NCI-H526 (cell line): ENCODE measurements at places on chromosomes 5 and 9.
A peak's percentile ranks its signal among the peaks of the same experiment; 100 is the strongest.

- DNase-seq = no peak
Measured at GRCh38 chr9:107425101-107426025, 64.2 kb downstream of the KLF4 start.

DNA sequence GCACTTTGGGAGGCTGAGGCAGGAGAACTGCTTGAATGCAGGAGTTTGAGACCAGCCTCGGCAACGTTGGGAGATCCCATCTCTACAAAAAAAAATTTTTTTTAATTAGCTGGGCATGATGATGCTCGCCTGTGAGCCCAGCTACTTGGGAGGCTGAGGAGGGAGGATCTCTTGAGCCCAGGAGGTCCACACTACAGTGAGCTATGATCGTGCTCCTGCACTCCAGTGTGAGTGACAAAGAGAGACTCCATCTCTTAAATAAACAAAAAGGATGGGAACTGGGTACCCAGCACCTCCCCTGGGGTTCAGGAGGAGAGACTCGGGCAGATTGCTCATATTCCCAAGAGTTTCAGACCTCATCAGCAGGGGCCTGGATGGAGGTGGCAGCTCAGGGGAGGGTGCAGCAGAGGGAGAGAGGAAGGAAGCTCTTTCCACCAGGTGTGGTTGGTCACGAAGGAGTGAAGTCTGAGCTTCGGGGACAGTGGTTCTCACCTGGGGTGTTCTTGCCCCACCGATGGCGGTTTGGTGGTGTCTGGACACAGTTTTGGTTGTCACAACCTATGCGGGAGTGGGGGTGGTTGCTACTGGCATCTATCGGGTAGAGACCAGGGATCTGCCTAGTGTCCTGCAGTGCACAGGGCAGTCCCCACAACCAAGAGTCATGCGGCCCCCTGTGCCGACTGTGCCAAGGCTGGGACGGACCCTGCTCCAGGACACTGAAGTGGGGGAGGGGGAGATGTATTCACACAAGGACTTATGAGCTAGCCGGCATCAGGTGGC, 72.7 kb downstream of the ANKRD33B start:
- DNase-seq = no peak

DNA sequence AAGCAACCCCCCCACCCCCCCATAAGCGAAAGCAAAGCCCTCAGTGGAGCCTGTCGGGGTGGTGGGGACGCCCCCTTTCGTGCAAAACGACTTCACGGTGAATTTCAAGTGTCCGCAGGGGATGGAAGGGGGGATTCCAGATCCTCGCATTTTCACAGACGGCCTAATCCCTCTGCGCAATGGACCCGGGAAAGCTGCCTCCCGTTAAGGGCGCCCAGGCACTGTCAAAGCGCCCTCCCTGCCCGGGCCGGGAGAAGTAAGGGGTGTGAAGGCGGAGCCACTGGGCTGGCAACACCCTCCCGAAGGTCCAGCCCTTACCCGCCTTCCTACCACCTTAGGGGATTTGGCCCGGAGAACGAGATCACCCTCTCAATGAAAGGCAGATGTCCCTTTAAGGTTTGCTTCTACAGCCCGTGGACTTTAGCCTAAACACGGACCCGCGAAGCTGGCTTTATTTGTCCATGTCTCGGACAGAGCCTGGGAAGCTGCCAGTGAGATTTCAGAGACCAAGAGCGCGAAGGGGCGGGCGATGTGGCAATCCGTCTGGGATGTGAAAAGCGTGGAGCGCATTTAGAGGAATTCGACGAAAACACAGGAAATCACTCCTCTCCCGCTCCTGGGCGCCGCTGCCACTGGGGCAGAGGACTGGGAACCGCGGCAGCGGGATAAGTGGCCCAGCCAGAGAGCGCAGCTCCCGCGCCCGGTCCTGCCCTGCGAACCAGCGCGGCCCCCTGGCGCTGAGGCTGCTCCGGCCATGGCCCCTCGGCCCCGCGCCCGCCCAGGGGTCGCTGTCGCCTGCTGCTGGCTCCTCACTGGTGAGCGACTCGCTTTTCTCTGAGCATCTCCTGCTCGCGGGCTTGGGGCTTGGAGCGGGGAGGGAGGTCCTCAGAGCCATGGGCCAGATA, at the start of the genes ITGA1 and PELO:
TSS of gene ITGA1 (plus strand) at position 317 of the 905 bp plus-strand sequence. CDS start at position 755, 438 bp downstream.
TSS of gene PELO (plus strand) at position 317 of the 905 bp plus-strand sequence. CDS start 12,479 bp downstream, outside the sequence.
- peak; percentile 50 for DNase-seq

GRCh38 chr9:14441976-14442651, 128.2 kb upstream of the NFIB start:
- DNase-seq = no peak

- no peak for DNase-seq
Measured at GRCh38 chr5:145859897-145860296, 12.9 kb downstream of the GRXCR2 start.

DNA sequence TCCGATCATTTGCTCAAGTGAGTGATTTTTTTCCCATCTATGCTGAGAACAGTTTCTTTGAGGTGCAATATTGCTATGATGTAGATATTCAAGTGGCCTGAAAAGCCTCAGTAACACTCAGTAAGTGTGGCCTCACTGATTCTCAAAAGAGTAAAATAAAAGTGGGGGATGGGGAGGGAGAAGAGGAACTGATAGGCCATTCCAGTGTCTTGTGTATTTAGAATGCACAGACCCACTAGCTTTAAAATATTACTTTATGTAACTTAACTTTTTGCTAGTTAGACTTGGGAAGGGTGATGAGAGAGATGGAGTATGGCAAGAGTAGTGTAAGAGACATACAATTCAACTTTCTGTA, 79.5 kb upstream of the ZNF608 start:
- no peak for DNase-seq

DNA sequence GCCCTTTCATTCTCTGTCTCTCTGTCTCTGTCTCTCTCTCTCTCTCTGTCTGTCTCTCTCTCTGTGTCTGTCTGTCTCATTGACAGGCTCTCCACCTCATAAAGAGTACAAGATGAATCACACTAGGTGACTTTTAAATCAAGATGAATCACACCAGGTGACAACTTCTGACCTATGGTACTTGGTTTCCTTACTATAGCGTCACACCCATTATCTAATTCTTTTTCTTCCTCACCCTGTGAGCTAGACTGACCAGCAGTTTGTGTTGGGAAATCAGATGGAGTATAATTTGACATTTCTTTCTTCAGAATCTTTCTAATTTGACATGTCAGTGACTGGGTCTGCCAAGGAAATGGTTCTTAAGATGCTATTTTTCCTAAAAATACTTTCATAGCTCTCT, 232.9 kb downstream of the ARRDC3 start:
- no peak for DNase-seq

GRCh38 chr9:35529161-35529823, 39.4 kb downstream of the RUSC2 start:
- DNase-seq = no peak

DNA sequence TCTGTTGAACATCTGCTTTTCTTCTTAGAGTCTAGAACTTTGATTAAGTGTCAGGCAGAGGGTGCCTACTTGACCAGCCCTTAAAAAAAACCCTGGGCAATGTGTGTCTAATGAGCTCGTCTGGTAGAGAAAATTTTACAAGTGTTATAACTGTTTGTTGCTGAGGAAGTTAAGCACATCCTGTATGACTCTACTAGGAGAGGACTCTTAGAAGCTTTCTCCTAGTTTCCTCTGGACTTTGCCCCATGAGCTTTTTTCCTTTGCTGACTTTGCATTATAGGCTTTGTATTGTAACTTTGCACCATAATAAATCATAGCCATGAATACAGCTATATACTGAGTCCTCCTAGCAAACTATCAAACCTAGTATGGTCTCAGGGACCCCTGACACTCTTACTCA, 39.4 kb downstream of the GNG10 start:
- no peak for DNase-seq

GRCh38 chr5:74556631-74557595, 83.6 kb downstream of the ENC1 start:
- no peak for DNase-seq

DNA sequence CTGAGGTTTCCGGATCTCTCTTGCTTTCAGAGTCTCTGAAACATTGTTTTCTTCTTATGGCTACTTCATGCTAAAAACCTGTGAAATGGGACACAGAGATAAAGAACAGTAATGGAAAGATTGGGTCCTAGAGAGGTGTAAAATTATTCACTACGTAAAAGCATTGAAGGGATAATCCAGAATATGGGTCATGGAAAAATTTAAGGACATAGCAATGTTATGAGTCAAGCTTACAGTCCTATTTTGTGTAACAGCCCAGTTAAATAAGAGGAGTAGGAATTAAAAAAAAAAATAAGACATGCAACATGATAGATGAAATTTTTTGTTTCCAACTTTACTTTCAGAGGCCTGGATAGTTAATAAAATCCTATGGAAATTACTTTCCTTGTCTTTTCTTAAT, 61.9 kb upstream of the ELL2 start:
- DNase-seq = no peak

DNA sequence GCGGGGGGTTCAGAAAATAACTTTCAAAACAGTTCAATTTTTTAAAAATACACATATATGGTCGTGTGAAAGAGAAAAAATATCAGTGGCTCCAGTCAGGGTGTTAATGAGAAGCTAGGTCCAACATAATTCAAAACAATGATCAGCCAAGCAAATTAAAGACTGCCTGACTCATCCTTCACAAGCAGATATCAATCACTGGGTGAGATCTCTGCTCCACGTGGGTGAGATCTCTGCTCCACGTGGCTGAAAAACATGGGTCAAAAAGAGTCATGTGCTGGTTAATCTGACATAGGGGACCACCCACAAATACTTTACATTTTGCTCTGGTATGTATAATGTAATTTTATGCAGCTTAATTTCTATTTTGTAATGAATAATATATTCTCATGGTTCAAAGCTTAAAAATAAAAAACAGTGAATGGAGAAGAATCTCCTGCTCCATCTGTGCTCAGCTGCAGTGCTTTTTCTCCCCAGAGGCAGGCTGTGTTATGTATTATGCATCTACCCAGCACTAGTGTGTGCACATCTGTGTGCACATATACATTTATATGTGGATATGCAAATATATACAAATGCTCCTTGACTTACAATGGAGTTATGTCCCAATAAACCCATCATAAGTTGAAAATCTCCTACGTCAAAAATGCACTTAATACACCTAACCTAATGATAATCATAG, 93.1 kb upstream of the S1PR3 start:
- peak; percentile 37 for DNase-seq

- DNase-seq = no peak
Measured at GRCh38 chr9:118785456-118785855, 583.8 kb downstream of the BRINP1 start.

- DNase-seq = no peak
Measured at GRCh38 chr5:150352244-150353031, 5.1 kb upstream of the TCOF1 start.

DNA sequence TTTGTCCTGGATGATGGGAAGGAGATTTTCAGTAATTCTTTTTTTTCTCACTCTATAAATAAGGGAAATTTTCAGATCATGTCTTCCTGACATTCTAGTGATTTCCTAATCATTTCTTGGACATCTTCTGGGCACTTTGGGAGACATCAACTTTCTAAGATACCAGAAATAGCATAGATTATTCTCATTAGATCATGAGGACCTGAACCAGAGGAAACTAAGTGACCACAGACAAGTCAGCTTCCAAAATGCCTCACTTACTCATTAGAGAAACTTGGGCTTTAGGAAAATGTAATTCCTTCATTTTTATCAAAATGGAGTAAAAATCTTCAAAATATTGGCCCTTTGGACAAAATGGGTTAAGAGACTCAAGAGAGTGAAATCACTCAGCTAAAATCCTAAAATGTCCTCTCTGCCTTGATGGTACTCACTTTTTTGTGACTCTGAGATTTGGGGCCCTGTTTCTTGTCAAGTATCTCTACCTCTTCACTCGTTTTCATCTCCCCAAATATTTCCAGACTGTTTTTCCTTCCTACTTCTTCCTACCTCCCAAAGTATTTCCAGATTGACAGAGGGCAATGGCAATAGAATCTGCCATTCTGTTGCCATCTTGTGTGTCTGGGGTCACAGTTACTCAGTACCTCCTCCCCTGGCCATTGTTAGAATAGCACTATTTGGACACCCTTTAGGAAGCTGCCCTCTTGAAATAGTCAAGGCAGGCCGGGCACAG, 194.5 kb downstream of the NR3C1 start:
- DNase-seq = peak; percentile 6

DNA sequence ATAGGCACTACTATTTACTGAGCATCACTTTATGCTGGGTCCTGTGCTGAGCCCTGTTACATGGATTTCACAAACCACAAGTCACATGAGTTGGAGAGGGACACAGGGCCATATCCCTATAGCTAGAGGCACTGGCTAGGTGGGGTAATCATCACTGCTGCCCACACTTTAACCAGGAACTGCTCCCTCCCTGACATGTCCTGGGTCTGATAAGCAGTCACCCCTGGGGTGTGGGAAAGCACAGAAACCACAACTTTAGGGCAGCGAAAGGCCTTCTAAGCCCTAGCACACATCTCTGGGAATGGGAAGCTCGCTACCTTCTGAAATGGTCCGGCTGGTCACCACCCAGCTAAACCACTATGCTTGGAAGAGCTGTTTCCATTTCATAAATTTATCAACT, 15.0 kb downstream of the TBC1D2 start:
- no peak for DNase-seq

- DNase-seq = peak; percentile 18
Measured at GRCh38 chr9:136342181-136343120, 15.1 kb downstream of the GPSM1 start.

GRCh38 chr9:14399756-14400657, 86.1 kb upstream of the NFIB start:
- no peak for DNase-seq

DNA sequence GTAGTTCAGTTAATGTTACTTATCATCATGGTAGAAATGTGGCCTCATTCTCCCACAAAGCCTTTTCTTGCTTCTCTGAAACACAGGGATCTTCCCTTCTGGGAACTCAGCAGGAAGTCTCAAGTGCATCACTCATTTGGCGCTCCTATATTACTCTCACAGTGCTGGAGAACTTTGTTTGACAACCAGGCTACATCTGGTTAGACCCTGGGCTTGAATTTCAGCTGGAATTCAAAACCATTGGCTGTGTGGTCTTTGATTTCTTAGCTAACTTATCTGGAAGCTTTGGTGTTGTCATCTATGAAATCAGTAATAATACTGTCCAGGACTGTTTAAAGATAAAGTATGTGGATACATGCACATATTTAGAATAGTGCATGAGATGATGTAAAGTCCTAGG, 1777.1 kb downstream of the MAT2B start:
- no peak for DNase-seq

GRCh38 chr9:112620388-112620787, 97.5 kb downstream of the INIP start:
- no peak for DNase-seq

- no peak for DNase-seq
Measured at GRCh38 chr9:6870149-6870548, 112.4 kb downstream of the KDM4C start.
